ENCODE measurements at places on chromosomes 7 and 10.

- DNase-seq, result no peak
Observed at GRCh38 chr7:126658684-126659083, 594.1 kb downstream of the GRM8 start.

GRCh38 chr7:14825912-14826311 is 76.6 kb downstream of the DGKB start:
- DNase-seq, result no peak

- no peak for DNase-seq
Observed at GRCh38 chr7:153887749-153888569, 164.2 kb upstream of the DPP6 start.

- peak; percentile 67 for DNase-seq
Observed at GRCh38 chr10:110820321-110820814, 51.4 kb upstream of the PDCD4 start.

- DNase-seq, result peak; percentile 2
Observed at GRCh38 chr7:46259947-46260346, 338.9 kb upstream of the IGFBP3 start.

DNA sequence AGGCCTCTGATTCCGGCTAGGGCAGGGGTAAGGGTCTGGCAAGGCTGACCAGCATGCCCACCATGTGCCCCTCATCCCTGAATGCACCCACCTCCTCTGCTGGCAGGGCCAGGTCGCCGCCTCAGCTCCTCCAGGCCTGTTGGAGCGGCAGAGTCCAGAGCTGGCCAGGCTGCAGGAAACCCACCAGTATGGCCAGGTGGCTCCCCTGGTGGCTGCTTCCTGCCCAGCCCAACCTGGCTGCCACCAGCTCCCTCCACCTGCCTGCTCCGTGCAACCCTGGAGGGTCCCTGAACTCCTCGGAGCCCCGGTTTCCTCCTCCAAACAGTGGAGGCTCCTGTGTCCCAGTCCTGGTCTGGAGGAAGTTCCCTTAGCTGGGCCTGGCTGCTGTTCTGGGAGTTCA is 39.6 kb downstream of the MICALL2 start:
- DNase-seq, result no peak

DNA sequence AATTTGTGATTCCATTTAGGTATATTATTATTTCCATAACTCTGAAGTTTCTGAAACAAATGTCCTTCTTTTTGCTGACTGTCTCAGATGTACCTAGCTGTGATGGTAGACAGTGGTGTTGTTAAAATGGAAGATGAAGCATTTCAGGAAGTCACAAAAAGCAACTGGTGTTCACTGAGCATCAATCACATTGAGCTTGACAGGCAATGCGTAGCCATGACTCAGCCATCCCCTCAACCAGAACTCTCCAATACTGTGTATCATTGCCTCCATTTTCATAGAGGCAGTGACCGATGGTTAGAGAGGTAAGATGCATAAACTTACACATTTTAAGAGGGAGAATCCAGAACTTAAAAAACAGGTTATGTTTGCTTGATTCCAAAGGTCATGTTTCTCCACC is 434.0 kb downstream of the INHBA start:
- DNase-seq, result no peak

DNA sequence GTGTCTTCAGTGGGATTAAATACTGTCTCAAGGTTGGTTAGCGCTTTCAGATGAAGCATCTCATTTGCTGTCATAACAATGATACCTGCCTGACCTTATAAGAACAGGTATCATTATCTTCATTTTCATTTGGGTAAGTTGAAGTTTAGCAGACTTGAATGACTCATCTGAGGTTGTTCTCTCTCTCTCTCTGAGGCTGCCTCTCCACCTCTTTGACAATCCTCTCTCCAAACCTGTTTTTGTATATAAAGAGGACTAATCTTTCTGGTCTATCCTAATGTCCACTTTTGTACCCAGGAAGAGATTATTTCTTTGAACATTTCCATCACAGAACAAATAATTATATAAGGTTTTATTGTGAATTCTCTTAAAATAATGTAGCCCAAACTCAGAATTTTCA is 291.4 kb downstream of the KLF6 start:
- no peak for DNase-seq

GRCh38 chr7:152891837-152892236 is 132.3 kb downstream of the ACTR3B start:
- no peak for DNase-seq

DNA sequence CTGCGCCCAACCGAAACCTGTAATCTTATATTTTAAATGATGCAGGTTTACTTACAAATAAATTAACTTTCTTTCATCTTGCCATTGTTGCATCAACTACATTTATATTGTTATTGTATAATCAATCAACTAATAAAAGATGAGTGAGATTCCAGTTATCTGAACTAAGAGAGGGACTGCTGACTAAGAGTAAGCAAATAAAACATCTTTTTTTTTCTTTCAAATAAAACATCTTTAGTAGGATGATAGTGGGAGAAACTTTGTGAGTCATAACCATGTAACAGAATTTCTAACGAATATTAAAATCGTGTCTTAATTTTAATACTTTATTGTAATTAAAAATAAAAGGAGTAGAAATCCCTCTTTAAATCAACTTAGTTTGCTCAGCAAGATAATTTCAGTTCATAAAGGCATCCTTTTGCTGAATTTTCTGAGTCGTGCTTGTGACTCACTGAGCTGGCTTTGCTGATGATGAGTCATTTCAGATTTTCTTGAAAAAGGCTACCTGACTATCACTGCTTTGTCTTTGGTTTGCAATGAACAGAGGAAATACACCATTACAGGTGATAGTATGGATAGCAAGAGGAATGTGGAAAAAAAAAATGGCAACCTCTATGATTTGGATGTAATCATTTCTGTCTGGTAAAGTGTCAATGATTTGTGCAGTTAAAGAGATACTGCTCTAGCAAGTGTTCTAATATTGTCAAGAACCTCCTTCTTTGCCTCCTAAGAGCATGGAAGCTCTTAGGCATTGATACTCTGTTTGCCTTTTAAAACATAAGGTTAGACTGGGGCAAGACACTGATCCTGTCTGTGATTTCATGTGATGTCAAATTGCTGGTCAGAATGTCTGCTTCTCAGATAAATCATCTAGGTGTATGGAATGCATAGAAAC is 119.5 kb downstream of the GPR158 start:
- no peak for DNase-seq

- no peak for DNase-seq
Observed at GRCh38 chr7:2855386-2855785, 11.3 kb upstream of the GNA12 start.

DNA sequence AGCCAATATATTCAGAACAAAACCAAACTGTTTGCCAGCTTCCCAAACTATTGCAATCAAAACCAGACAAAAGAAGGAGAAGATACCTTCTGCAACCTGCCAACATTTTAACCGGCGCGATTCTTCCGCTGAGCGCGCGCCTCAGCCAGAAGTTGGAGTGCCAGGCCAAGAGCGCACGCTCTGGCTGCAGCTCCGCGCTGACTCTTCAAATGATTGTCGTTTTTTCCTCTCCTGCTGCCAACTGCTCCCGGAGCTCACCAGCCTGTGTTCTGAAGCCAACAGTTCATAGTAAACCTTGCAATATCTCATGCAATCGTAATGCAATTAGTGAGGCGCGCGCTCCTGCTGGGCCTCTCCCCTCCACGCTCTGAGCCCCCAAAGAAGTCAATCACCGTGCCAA is 259.7 kb upstream of the MGMT start:
- no peak for DNase-seq

GRCh38 chr7:30369879-30370278 is 85.5 kb downstream of the ZNRF2 start:
- DNase-seq, result no peak

DNA sequence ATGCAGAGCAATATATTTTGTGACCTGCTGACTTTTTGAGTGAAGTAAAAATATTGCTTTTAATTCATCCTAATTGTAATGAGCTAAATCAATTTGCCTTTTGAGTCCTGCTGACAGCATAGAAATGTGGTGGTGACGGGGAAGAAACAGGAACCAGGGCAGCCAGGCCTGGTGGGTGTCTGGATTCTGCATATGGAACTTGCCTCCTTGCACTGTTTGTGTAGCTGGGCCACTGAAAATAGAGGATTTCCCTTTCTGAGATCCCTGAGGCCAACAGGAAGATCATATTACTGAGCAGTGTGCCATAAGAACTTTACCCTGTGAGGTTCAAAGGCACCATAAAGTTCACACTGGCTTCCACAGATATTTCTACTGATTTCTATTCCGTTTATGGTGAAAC is 488.4 kb upstream of the AKR1E2 start:
- no peak for DNase-seq

DNA sequence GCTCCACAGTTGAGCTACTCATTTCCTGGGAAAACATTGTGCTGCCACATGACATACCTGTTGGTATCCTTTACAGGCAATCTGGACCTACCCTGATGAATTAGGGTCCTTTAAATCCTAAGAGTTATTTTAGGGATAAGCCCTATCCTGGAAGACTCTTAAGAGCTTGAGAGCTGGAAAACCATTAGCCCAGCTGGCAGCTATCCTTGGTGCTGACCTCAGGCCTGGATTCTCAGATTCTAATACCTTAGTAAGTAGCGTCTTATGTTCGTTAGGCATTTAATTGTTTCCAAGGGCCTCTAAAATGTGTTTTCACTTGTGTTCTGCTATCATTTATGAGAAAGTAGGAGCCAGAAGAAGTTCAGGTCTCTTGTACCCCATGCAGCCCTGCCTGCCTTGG is 93.0 kb upstream of the SORCS3 start:
- peak; percentile 13 for DNase-seq

GRCh38 chr7:116236020-116236630 is 25.8 kb downstream of the TES start:
- DNase-seq, result peak; percentile 58

DNA sequence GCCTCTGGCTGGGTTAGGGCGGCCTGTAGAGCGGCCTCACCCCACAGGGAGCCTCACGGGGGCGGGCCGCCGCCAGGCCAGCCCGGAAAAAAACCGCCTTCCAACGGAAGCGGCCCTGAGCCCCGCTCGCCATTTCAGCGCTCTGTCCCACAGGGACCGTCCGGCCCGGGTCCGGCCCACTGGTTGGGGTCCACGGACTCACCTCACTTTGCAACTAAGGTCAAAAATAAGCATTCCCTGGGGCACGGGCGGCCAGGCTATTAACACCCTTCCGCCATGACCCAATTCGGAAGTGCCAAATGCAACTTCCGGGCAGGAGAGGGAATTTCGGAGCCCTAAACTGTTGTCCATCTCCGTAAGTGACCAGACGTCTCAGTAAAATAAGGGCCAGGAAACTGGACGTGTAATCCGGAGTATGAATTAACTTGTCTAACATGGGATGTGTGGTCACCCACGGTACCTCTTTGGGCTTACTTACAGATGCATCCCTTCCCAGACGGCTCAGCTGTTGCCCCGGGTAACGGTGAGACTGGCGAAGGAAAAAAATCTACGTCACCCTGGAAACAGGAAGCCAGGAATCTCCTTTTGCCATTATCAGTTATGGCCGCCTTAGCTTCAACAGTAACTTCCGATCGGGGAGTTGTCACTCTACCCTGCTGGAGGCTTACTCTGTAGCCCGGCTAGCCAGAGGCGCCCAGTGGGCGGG is at the start of gene BBIP1:
TSS of gene BBIP1 (minus strand) at position 538 of the 706 bp plus-strand sequence. CDS start 1,023 bp downstream, outside the sequence.
- peak; percentile 100 for DNase-seq
